ENCODE measurements at places on chromosomes 5 and 9.

DNA sequence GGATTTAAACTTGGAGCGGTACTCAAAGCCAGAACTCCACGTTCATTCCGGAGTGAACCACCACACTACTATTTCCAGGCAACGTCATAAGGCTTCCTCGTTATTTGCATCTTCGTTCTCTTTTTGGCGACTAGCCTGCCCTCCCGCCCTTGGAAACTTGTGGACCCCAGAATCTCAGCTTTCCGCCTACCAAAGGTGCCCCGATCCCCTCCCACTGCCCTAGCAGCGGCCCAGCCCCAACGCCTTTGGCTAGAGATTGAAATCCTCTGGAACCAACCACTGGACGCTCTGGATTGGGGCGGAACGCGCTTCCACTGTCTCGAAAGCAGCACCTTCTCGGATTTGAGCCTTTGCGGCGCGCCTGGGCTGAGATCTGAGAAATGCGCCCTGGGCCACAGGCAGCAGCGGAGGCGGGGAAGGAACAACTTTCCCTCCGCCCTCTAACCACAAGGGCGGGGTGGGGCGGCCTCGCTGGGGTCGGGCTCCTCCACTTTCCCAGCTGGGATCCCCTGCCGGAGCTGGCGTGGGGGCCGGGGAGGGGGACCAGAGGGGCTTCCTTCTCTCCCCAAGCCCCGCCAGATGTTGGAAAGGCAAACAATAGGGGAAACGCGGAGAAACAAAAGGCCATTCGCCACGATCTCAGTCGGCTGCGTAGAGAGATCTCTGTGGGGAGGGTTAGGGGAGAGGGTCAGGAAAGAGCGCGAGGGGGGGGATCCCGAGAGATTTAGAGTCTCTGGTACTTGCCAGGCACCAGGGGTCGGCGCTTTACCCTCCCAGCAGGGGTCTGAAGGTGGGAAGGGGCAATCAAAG, 1.3 kb downstream of the MOB3B start:
- no peak for DNase-seq

- DNase-seq, result no peak
Observed at GRCh38 chr5:142845402-142845921, 75.3 kb downstream of the ARHGAP26 start.

GRCh38 chr9:124428751-124429529, 13.7 kb upstream of the PSMB7 start:
- no peak for DNase-seq

- DNase-seq, result no peak
Observed at GRCh38 chr5:63928451-63928850, 33.8 kb downstream of the HTR1A start.

GRCh38 chr5:43601454-43602260, 1.3 kb upstream of the NNT start:
- peak; percentile 63 for DNase-seq

DNA sequence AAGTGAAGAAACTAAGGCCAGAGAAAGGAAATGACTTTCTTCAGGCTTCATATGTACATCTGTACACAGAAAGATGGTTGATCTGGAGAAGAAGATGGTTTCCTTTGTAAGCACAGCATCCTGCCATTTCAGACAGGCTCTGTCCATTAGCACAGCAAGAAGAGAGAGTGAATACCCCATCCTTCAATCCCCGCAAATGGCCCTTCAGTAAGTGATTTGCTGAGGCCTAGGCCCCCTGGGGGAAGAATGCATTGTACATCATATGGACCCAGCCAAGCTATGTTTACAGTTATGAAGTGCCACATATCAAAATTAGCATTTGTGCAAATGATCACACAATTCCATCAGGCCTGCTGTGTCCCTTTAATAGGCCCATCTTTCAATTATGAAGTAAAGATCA, 657.4 kb downstream of the BRINP1 start:
- no peak for DNase-seq

- no peak for DNase-seq
Observed at GRCh38 chr9:124218438-124218982, 39.2 kb upstream of the NEK6 start.

All from NCI-H526 treated with DMSO at 0.1 percent for 48 hours (cell line).